ENCODE measurements at places on chromosomes 12 and 14. TPM values are rescaled to one million over a fixed set of nuclear protein-coding genes. Genes with fewer than 3 reads are reported as not detected.
A peak's percentile ranks its signal among the peaks of the same experiment; 100 is the strongest.

AMN gene
- total RNA-seq: not detected

- no peak for DNase-seq
Observed at GRCh38 chr12:52496054-52496453, 3.0 kb upstream of the KRT6A start.

DNA sequence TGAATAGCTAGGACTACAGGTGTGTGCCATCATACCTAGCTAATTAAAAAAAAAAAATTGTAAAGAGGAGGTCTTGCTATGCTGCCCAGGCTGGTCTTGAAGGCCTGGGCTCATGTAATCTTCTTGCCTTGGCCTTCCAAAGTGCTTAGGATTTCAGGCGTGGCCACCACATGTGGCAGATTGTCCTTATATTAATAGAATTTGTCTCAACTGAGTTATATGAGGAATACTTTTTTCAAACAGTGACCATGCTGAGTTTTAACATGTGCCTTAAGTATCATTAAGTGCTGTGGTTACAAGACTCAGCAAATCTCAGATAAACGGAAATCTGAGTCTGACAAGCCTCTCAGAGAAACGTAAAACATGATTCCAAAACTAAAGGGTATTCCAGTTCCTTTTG, 83.2 kb upstream of the FERMT2 start:
- DNase-seq: no peak

- peak; percentile 50 for DNase-seq
Observed at GRCh38 chr12:752695-753610, 574 bp downstream of the WNK1 start.

SLCO1C1 gene
- 6.9 TPM for total RNA-seq

AKAP6 gene
- 2.6 TPM for total RNA-seq

DNA sequence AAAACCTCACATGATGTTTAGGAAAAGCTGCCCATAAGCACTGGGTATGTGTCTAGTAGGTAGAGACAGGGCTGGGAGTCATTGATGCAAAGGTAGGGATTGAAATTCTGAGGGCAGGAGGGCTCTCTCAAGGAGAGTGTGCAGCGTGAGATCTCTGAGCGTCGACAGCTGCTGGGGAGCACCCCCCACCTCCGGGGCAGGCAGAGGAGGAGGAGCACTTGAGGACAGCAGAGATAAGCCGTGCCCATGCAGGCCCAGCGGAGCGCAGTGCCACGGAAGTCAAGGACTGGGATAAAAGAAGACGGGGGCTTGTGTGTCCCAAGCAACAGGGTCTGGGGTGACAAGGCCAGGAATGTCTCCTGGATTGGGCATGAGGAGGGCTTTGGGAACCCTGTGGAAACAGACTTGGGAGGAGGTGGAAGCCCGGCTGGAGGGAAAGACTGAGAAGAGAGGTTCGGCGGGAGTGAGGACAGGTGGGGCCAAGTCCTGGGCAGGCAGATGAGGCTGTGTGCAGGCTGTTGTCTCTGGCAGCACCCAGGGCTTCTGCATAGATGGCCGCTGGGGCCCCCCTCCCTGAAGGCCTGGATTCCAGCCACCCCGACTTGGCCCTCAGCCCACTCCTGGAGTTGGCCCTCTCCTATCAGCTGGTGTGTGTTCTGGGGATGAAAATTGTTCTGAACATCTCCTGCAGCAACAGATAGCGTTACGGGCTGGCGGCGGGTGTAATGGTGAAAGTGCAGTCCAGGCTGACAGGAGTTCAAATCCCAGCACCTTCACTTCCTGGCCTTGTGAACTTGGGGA, 1.9 kb downstream of the CACNA2D4 start:
- no peak for DNase-seq

GRCh38 chr12:19003141-19003540, 126.4 kb upstream of the PLEKHA5 start:
- DNase-seq: no peak

NDUFA12 gene
- 149 TPM for total RNA-seq

DNA sequence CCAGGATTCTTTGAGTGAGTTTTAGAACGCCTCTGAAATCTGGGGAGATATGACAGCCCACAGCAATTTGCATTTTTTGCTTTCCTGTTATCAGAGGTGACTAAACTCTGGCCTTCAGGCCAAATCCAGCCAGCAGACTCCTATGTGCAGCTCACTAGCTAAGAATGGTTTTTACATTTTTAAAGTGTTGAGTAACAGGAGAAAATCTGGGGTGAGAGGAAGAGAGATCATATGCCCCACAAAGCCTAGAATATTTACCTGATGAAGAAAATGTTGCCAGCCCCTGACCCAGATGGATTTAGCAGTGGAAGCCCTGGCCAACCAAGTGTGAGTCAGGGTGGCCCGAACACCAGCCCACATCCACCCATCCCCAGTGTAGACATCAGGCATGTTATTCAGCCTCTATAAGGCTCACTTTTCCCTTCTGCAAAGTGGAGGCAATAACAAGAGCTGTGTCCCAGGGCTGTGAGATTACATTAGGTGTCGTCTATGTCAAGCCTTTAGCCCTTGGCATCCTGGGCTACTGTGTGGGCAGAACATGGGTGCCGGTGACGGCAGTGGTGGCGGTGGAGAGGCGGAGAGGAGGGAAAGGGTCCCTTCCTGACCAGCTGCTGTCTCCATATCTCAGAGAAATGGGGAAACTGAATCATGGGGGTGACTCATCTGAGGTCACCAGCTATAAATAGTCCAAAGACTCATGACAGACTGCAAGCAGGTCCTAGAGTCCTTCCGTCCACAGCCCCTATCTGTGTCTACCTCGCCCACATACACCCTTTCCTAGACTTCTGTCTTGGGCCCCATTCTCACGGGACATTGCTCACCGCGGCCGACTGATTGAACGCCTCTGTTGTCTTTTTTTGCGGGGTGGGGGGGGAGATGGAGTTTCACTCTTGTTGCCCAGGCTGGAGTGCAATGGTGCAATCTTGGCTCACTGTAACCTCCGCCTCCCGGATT, 32.6 kb upstream of the CD9 start:
- DNase-seq: peak; percentile 36

ASCL1 gene
- 0.29 TPM for total RNA-seq

- no peak for DNase-seq
Observed at GRCh38 chr12:1842905-1843640, 22.7 kb downstream of the LRTM2 start.

EPYC gene
- 0.87 TPM for total RNA-seq

DNA sequence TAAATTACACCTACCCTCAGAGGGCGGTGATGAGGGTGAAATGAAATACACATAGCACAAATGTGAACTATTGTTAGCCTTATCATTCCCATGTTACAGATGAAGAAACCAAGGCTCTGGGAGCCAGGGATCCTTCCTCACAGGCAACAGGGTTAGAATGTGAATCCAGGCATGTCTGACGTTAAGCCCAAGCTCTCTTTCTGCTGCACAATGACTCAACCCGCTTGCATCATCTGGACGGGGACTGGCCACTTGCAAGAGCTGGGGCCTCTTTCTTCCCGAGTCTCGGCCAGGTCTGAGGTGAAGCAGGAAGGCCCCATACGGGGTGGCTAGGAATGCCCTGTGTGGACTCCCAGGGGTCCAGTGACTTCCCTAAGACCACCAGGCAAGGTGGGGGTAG, 105.2 kb downstream of the RBM19 start:
- DNase-seq: no peak

DNA sequence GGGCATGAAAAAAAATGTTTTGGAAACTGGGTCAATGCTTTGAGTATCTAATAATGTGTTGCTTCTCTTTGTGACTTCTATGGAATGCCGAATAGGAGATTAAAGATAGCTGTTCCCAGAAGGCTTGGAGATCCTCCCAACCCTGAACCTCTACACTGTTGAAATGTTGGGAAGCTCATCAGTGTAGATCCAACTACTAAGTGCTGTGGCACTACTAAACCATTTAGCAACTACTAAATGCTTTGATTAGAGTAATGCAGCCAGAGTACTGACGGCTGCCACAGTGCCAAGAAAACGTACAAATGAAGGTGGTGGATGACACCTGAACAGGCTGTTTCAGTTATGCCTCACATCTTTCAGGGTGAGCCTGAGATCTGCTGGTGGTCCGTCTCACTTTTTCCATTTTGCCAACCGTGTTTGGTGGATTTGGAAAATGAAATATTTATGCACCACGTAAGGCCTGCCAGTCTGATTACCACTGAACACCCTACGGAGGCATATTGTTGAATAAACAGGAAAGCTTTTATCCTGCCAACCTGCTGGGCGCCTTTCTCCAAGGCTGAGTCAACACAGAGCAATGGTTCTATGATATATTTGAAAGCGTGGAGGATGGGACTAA, 938.0 kb upstream of the FLRT2 start:
- DNase-seq: no peak

RAB21 gene
- total RNA-seq: 43.0 TPM

- no peak for DNase-seq
Observed at GRCh38 chr12:114691763-114692185, 7.8 kb upstream of the TBX3 start.

DNA sequence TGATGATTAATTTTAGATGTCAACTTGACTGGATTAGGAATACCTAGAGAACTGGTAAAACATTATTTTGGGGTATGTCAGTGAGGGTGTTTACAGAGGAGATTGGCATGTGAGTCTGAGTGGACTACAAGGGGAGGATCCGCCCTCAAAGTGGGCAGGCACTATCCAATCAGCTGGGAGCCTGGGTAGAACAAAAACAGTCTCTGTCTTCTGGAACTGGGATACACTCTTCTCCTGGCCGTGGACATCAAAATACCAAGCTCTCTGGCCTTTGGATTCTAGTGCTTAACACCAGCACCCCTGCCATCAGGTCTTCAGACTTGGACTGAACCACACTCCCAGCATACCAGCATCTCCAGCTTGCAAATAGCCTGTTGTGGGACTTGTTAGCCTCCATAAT, 4.4 kb upstream of the SCAF11 start:
- DNase-seq: peak; percentile 89

- no peak for DNase-seq
Observed at GRCh38 chr12:28121899-28122655, 68.2 kb upstream of the CCDC91 start.

GRCh38 chr12:130136509-130137039, 25.7 kb upstream of the FZD10 start:
- no peak for DNase-seq

DNA sequence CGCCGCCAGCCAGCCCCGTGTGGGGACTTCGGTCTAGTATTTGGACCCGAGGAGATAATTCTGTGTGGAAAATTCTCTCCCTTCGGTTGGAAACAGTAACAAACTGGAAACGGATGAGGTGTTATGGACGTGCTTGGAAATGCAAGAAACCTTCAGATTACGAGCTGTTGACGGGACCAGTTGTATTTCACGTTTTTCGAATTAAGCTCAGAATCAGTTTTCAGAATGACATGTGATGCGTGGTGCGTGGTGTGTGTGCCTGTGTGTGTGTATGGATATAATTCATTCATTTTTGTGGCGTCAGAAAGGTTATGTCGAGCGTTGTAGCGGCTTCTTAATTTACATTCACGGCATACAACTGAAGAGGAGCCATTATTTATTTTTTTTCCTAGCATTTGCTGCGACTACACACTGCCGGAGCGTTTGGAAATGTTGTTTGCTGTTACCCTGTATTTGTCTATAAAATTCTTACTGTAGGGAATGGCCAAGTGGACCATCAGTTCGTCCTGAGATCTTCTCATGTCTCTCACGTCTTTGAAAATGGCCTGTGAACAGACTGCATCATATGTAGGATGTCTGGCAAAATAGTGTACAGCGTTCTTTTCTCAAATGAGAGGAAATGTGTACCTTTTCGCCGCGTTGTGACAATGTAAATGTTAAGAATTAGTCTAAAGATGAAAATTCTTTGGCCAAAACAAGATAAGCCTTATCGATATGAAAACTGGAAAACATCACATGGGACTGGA, 1.3 kb downstream of the TRAF3 start:
- no peak for DNase-seq

- no peak for DNase-seq
Observed at GRCh38 chr12:47747596-47748506, 10.8 kb downstream of the RAPGEF3 start.

TGM1 gene
- total RNA-seq: not detected

TPPP2 gene
- total RNA-seq: not detected

AJUBA gene
- 8.5 TPM for total RNA-seq

DNA sequence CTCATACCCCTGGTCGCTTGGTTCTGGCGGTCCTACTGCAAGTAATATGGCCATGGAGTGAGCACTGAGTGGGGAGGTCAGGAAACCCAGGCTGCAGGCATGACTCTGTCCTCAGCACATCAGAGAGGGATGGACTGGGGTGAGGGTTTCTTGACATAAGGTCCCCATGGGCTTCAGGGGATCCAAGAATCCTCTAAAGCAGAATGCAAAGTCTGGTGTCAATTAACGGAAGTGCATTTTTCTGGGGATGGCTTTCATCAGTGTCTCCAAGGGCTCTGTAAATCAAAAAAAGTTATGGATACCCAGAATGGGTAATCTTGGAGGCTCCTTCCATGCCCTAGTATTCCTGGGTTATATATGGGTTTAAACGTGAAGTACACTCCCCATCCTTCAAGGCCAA, 3.7 kb downstream of the FIGNL2 start:
- no peak for DNase-seq
